ENCODE measurements at places on chromosomes 2 and 18. TPM values are rescaled to one million over a fixed set of nuclear protein-coding genes. Genes with fewer than 3 reads are reported as not detected.

Gene DYNAP
- not detected for total RNA-seq

Gene CCDC102B
- 1.4 TPM for total RNA-seq

Gene SP140
- under 0.01 TPM for total RNA-seq

Gene OTX1
- total RNA-seq = 2.7 TPM

Gene GREB1L
- 1.6 TPM for total RNA-seq

Gene RAB12
- total RNA-seq = 73.5 TPM

Gene KCTD1
- total RNA-seq = 14.4 TPM
